NCI-H1092 (cell line): ENCODE measurements at places on chromosomes 12 and 14.

DNA sequence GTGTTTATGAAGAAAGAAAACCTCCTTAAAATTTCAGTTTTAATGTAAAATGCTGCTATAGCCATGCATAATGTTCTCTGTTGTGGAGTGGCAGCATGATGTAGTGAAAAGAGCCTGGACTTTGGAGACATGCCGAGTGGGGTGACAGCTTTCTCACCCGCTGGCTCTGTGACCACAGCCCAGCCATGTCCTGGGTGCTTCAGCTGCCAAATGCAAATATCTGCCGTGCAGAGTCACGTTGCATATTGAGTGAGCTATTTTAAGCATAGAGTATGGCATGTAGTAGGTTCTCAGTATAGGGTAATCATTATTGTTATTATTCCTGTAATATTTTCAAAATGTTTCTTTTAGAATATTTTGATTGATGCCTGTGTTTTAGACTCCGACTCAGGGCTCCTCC is 15.5 kb upstream of the TCTN2 start:
- no peak for DNase-seq

- no peak for DNase-seq
These were observed at the start of gene BATF for GRCh38 chr14:75522224-75522982. Gene BATF, plus strand, starts transcription at chr14:75522469. Its CDS starts 214 bp downstream, at chr14:75522683.

DNA sequence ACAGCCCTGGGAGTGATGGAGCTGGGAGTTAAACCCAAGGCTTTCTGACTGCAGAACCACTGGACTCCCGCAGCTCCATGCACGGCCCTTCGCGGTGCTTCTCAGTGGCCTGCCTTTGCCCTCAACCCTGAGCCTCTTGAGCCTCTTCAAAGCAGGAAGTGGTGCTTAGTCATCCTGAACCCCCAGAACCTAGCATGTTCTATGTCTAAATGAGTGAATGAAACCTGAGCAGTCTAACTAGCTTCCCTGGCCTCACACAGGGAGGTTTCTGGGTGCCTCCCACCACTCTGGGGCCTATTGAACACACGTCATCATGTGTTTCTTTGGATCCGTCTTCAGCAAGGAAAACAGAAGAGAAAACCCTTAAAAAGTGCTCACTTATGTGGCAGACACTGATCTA is 117.9 kb upstream of the SFSWAP start:
- DNase-seq = no peak

- no peak for DNase-seq
These were observed 332.3 kb downstream of the ZFP36L1 start for GRCh38 chr14:68460541-68460940.

- DNase-seq = no peak
These were observed 1.1 kb downstream of the SAV1 start for GRCh38 chr14:50666772-50667683.

DNA sequence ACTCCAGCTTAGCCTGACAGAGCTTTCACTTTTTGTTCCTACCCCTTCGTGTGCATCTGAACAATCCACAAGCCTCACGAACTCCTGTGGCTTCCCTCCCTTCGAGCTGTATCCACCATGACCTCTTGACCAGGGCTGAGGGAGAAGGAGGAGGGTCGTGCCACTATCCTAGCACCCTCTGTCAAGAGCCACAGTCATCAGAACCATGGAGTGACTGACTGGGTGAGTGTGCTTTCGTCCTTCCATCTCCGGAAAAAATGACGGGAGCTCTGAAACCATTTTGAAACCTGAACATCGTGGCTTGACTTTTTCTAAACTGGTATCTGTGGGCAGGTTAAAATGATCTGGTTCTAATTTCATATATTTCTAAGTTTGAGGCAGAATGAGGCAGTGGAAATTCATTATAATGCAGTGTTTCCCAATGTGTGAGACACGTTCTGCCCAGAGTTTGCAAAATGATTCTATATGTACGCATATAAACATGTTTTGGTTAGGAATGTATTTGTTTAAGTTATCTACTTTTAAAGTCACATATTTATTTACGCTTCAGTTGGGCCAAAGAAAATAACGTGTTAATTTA is 27.0 kb downstream of the IL26 start:
- DNase-seq = no peak

DNA sequence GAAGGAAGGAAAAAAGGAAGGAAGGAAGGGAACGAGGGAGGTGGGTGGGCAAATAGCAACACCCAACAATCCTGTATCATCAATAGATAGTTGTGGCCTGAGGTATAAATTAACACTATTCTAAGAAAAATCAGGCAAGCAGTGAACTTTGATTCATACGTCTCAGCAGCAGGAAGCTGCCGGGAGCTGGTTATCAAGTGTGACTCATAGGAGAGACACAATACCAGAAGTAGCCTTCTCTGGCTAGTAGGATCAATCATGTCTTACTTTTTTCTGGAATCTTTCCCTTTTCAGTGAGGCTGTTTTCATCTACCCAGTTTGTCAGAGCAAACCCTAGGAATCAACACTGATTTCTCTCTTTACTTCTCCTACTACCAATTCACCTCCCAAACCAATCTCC is 780.5 kb downstream of the NRXN3 start:
- no peak for DNase-seq
